ENCODE measurements at places on chromosomes 11 and 22.

GRCh38 chr11:69535908-69536307, 54.4 kb downstream of the LINC01488 start:
- no peak for DNase-seq

DNA sequence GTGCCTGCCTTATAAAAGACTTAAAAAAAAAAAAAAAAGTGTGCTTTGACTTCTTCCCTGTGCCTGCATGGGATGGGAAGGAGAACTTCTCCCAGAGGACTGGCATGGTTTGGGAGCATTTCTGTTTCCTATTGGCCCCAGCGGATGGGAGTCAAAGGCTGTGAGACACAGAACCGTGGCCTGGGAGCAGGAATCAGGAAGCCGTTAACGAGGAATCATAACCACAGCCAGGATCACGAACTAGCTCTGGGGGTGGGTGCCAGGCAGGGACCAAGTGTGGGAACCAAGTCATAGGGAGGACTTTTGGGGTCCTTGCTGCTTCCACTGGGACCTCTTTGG, 526 bp downstream of the C1QTNF6 start:
- DNase-seq, result no peak

DNA sequence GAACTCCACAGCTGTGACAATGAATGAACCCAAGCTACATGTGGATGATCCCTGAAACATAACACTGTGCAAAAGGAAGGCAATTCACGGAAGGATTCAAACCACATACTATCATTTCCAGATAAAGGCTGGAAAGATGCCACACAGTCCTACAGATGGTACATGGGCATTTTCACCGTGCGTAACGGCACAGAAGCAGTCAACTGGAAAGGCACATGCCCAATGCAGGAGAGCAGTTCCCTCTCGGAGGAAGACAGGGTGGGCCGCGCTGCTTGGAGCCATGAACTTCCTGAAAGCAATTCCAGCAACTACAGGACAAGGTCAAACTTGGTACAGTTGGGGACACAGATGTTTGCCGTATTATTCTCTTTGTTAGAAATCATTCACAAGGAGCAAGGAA, 103.7 kb downstream of the SHANK2 start:
- no peak for DNase-seq

DNA sequence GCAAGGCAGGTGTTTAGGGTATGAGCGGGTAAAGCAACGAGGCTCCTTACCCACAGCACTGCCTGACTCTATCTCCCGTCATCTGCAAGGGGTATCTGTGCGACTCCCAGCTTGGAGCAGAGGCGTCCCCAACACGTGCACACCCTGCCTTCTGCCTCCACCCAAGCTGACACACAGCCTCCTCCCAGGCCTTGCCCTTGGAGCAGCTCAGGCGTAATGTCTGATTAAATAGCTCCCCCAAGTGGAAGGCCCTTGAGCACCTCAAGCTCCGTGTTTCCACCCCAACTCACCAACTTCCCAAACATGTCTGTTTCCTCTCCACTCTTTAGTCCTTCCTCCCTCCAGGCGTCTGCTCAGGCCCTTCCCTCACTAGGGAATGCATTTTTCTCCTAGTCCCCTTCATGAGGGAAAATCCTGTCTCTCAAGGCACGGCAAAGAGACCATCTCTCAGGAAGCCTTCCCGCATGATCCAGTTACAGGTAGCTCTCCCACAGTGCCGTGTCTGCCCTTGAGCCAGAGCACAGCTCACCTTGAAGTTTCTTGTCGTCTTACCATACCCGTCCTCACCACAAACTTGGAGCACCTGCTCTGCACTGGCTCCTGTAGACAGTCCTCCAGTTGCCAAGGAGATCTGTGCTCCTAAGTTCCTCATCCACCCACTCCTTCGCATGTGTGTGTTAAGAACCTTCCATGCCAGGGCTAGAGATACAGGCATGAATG, 15.8 kb downstream of the CYB5R2 start:
- DNase-seq, result peak; percentile 7

GRCh38 chr11:1083621-1084551, 9.2 kb downstream of the MUC2 start:
- DNase-seq, result no peak

Measured in CD4-positive, CD25-positive, alpha-beta regulatory T cell (primary cell).